Aorta (tissue), 5 donors: ENCODE measurements at places on chromosomes 12 and 14. TPM values are rescaled to one million over a fixed set of nuclear protein-coding genes. Genes with fewer than 3 reads are reported as not detected.

The TMEM233 gene
- total RNA-seq: 2.5 TPM

GRCh38 chr12:104456950-104457745, 400 bp downstream of the CHST11 start:
- peak overlapping the region; percentile 66 for H3K4me3 ChIP-seq
- peak; percentile 86 for DNase-seq
- H3K27me3 ChIP-seq: no peaks in the 10 kb centered on the region
- no peaks in the 10 kb centered on the region for H3K4me1 ChIP-seq
- no peaks in the 10 kb centered on the region for H3K36me3 ChIP-seq

The DNM1L gene
- 68.8 TPM for total RNA-seq

- no peaks in the 10 kb centered on the region for H3K4me1 ChIP-seq
- no peak for DNase-seq
- H3K36me3 ChIP-seq: no peaks in the 10 kb centered on the region
- H3K27ac ChIP-seq: no peak overlapping the region
- H3K27me3 ChIP-seq: no peaks in the 10 kb centered on the region
These were observed 10.0 kb downstream of the VWF start for GRCh38 chr12:6114476-6114870.

GRCh38 chr12:130476451-130477135, 138.9 kb downstream of the PIWIL1 start:
- H3K4me3 ChIP-seq: no peak overlapping the region
- no peaks in the 10 kb centered on the region for H3K4me1 ChIP-seq
- no peak overlapping the region for H3K27ac ChIP-seq
- no peaks in the 10 kb centered on the region for H3K27me3 ChIP-seq

The NTF3 gene
- total RNA-seq: 51.6 TPM

GRCh38 chr12:79439175-79439825, 251.5 kb downstream of the PAWR start:
- no peak for DNase-seq
- H3K4me3 ChIP-seq: no peak overlapping the region
- no peaks in the 10 kb centered on the region for H3K27me3 ChIP-seq
- no peak overlapping the region for H3K27ac ChIP-seq

The GALNT6 gene
- total RNA-seq: 6.5 TPM

DNA sequence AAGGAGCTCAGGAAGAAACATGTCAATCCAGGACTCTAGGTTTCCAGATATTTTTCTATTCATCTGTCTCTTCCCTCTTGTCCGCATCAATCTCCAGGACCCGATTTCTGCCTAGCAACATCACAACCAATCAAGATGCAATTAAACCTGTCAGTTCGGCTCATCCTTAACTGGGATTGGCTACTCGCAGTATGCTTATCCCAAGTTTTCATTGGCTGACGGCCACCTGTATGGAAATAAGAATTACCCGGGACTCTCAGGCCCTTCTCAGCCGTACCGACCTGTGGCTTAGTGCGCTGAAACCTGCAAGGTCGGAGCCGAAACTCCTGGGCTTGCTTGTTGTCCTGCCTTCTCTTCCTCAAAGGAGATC, 20.4 kb upstream of the ATP5MC2 start:
- no peak overlapping the region for H3K4me3 ChIP-seq
- H3K27me3 ChIP-seq: no peaks in the 10 kb centered on the region
- H3K27ac ChIP-seq: no peak overlapping the region
- no peaks in the 10 kb centered on the region for H3K4me1 ChIP-seq
- DNase-seq: no peak

DNA sequence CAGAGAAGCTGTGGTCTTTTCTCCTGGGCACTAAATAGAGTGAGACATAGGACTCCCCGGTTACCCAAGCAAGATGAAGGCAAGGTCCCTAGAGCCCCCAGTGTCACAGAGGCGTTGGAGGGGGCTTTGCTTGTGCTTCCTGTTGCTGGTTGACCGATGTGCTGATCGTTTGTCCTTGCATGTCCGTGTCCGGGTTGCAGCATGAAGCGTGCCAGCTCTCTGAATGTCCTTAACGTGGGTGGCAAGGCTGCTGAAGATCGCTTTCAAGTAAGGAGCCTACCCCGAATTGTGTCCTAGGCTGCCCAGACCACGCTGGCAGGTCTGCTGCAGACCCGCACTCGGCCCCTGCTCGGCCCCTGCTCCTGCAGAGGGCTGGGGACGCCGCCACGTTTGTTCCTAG, 23.1 kb downstream of the XRCC3 start:
- H3K4me1 ChIP-seq: no peaks in the 10 kb centered on the region
- no peaks in the 10 kb centered on the region for H3K36me3 ChIP-seq
- no peaks in the 10 kb centered on the region for H3K27me3 ChIP-seq
- no peak overlapping the region for H3K4me3 ChIP-seq

DNA sequence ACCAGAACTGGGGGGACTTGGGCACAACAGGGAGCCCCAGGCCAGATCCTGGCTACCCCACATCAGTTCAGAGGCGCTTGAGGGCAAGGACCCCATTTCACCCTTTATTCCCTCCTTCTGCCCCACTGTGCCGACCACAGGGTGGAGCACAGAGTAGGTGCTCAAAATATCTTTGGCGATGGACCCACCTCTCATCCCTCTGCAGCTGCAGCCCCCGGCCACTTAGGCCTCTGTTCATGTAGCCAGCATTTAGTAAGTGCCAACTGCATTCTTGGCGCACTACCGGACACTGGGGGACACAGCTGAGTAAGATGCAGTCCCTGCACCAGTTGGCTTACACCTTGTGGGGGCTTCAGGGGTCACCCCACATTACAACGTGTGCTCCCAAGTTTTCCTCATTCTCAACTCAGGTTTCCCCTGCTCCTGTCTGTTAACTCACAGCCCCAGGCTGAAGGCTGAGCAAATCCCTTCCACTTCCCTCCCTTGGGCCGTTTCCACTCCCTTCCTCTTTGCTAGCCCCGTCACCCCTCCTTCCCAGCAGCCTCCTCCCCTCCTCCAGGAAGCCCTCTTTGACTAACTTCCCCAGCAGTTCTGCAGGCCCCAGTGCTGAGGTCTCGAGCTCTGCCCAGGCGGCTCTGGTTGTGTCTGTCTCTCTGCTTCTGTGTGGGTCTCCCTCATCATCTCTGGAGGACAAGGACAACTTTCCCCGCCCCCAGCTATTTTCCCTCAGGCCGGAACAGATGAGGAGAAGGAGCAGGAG, 26.5 kb downstream of the KRT80 start:
- no peak for DNase-seq
- H3K4me3 ChIP-seq: no peak overlapping the region
- no peak overlapping the region for H3K27ac ChIP-seq
- no peaks in the 10 kb centered on the region for H3K4me1 ChIP-seq
- H3K36me3 ChIP-seq: no peaks in the 10 kb centered on the region
- H3K27me3 ChIP-seq: no peaks in the 10 kb centered on the region

The ATG101 gene
- 32.2 TPM for total RNA-seq

GRCh38 chr14:81784084-81784483, 250.4 kb upstream of the SEL1L start:
- H3K27ac ChIP-seq: no peak overlapping the region
- H3K4me1 ChIP-seq: no peaks in the 10 kb centered on the region
- H3K27me3 ChIP-seq: no peaks in the 10 kb centered on the region
- H3K36me3 ChIP-seq: no peaks in the 10 kb centered on the region
- peak; percentile 78 for DNase-seq

DNA sequence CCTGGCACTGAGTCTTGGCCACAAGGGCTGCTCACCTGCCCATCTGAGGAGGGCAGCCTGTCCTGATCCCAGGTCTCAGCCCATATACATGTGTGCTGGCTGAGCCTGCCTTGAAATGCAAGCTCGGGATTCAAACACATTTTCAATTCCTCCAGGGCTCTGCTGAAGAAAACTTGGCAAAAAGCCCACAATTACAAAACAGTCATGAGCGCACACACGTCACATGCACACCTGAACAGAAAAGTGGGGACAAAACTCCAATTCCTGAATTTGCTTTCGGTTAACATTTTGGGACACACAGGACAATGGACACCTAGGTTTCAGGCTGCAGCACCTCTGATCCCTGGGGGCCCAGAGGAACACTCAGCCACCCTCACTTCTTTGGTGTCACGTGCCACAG, 113.9 kb downstream of the RBM19 start:
- no peak overlapping the region for H3K27ac ChIP-seq
- no peaks in the 10 kb centered on the region for H3K4me1 ChIP-seq
- DNase-seq: no peak
- H3K4me3 ChIP-seq: no peak overlapping the region
- no peaks in the 10 kb centered on the region for H3K27me3 ChIP-seq

DNA sequence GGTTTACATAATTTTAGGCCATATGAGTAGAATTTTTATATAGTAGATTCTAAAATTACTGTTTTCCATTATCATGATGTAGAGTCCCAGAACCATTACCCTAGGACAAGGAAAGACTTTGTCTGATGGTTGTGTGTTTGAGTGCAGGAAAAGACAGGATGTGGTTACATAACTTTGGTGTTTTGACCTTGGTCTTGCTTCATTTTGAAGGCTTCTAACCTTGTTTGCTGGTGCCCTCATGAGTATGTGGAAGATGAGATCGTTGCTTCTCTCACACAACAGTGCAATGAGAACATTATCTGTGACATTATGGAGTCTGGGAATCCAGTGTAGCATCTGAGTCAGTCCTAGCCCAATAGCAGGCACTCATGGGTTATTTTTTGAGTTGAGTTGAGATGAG, 106.2 kb downstream of the IGF1 start:
- no peaks in the 10 kb centered on the region for H3K36me3 ChIP-seq
- no peaks in the 10 kb centered on the region for H3K4me1 ChIP-seq
- no peak overlapping the region for H3K27ac ChIP-seq
- no peaks in the 10 kb centered on the region for H3K27me3 ChIP-seq

- no peak overlapping the region for H3K4me3 ChIP-seq
- no peaks in the 10 kb centered on the region for H3K27me3 ChIP-seq
- DNase-seq: no peak
- H3K36me3 ChIP-seq: no peaks in the 10 kb centered on the region
- H3K4me1 ChIP-seq: peaks cover 9% of the 10 kb centered on the region
These were observed 147.3 kb downstream of the PPM1H start for GRCh38 chr12:62787611-62788010.

GRCh38 chr12:16096273-16096849, 181.1 kb downstream of the SLC15A5 start:
- no peaks in the 10 kb centered on the region for H3K27me3 ChIP-seq
- DNase-seq: no peak
- H3K27ac ChIP-seq: no peak overlapping the region
- no peak overlapping the region for H3K4me3 ChIP-seq
- H3K36me3 ChIP-seq: no peaks in the 10 kb centered on the region

The TNFRSF1A gene
- total RNA-seq: 236 TPM

- H3K27me3 ChIP-seq: no peaks in the 10 kb centered on the region
- no peak for DNase-seq
- H3K36me3 ChIP-seq: no peaks in the 10 kb centered on the region
- H3K27ac ChIP-seq: no peak overlapping the region
- no peak overlapping the region for H3K4me3 ChIP-seq
- H3K4me1 ChIP-seq: no peaks in the 10 kb centered on the region
These were observed 47.2 kb downstream of the FGD4 start for GRCh38 chr12:32446316-32447119.

The MGAT4C gene
- 1.0 TPM for total RNA-seq

The MFAP5 gene
- total RNA-seq: 470 TPM

- no peaks in the 10 kb centered on the region for H3K27me3 ChIP-seq
- no peak overlapping the region for H3K4me3 ChIP-seq
- no peaks in the 10 kb centered on the region for H3K36me3 ChIP-seq
- no peak overlapping the region for H3K27ac ChIP-seq
These were observed 272.3 kb downstream of the TMTC2 start for GRCh38 chr12:82958966-82959365.

GRCh38 chr14:99891900-99892299, 98.7 kb downstream of the EML1 start:
- DNase-seq: no peak
- no peaks in the 10 kb centered on the region for H3K27me3 ChIP-seq
- no peaks in the 10 kb centered on the region for H3K36me3 ChIP-seq
- H3K4me3 ChIP-seq: no peak overlapping the region
- H3K27ac ChIP-seq: no peak overlapping the region

The SOS2 gene
- 37.0 TPM for total RNA-seq

DNA sequence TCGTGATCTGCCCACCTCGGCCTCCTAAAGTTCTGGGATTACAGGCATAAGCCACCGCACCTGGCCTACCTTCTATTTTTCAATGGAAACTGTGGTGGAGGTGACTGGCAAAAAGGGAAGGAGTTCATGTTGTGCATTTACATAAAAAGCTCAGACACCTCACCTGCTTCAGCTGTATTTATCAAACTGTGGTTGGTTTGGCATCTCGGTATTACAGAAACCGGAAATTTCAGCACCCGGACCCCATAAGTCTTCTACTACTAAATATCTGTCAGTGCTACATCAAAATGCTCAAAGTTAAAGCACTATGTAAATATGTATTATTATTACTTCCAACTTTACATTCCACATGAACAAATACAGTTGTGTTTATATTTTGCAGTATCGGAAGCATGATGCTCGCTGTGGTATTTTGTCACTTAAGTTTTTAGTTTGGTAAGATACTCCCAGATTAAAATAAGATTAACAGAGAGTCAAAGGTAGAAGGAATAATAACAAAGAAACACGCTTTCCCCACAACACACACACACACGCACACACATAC, 95.4 kb downstream of the ITPR2 start:
- no peak overlapping the region for H3K27ac ChIP-seq
- no peak for DNase-seq
- H3K27me3 ChIP-seq: no peaks in the 10 kb centered on the region
- H3K4me1 ChIP-seq: no peaks in the 10 kb centered on the region
- H3K36me3 ChIP-seq: no peaks in the 10 kb centered on the region

DNA sequence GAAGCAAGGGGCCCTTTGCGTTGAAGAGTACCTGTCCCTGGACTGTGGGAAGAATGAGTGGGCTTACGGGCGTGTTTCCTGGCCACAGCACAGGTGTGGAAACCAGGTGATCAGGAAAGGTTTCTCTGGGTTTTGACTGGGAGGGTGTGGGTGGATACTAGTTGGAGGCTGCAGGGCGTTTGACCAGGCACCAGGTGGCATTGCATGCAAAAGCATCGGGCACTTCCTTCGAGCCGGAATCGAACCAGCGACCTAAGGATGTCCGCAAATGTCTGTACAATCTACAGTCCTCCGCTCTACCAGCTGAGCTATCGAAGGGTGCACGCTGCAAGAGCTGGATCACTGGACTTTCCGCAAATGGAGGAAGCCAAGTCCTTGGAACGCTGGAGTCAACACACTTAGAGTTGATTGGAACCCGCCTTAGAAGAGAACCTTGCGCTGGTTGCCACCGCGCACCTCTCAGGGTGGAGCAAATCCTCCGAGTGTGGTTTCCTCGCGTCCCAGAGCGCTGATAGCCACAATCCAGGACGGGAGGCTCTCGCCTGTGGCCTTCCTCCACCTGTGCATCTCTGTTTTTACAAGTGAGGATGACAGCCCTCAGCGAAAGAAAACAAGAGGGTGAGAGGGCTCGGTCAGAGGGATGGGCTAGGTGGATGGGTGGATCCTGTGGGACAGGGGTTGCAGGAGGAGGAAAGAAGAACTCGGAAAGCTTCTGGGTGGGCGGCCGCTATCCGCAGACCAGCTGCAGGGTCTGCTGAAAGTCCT, 21.2 kb upstream of the RNASE4 start:
- H3K36me3 ChIP-seq: no peaks in the 10 kb centered on the region
- H3K4me3 ChIP-seq: no peak overlapping the region
- DNase-seq: peak; percentile 74
- no peaks in the 10 kb centered on the region for H3K4me1 ChIP-seq
- no peaks in the 10 kb centered on the region for H3K27me3 ChIP-seq

GRCh38 chr12:47270782-47271664, 191.3 kb upstream of the AMIGO2 start:
- H3K27me3 ChIP-seq: no peaks in the 10 kb centered on the region
- H3K36me3 ChIP-seq: no peaks in the 10 kb centered on the region
- no peak overlapping the region for H3K4me3 ChIP-seq
- no peaks in the 10 kb centered on the region for H3K4me1 ChIP-seq
